8988T (cell line): ENCODE measurements at places on chromosomes 2 and 18.

- DNase-seq = peak; percentile 26
Observed at GRCh38 chr2:240922245-240922981, 16.3 kb downstream of the CROCC2 start.

- DNase-seq = no peak
Observed at GRCh38 chr2:235091983-235092382, 140.2 kb downstream of the SH3BP4 start.

- DNase-seq = no peak
Observed at GRCh38 chr2:189128970-189129369, 50.6 kb downstream of the COL5A2 start.

- no peak for DNase-seq
Observed at GRCh38 chr2:47485751-47486300, 82.9 kb downstream of the MSH2 start.

GRCh38 chr2:31483246-31483645, 68.7 kb upstream of the XDH start:
- DNase-seq = no peak

DNA sequence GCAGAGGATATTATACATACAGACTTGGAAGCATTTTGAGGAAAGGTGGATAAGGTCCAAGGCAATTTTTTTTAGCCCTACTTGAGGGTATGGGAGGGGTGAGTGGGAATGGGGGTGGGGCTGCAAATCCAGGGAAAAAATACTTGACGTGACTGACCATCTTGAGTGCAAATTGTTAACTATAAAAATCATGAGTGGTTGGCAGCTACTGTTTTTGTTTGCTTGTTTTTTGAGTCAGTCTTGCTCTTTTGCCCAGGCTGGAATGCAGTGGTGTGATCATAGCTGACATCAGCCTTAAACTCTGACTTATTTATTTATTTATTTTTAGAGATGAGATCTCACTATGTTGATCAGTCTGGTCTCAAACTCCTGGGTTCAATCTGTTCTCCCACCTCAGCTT, 458.8 kb downstream of the PIK3C3 start:
- no peak for DNase-seq

DNA sequence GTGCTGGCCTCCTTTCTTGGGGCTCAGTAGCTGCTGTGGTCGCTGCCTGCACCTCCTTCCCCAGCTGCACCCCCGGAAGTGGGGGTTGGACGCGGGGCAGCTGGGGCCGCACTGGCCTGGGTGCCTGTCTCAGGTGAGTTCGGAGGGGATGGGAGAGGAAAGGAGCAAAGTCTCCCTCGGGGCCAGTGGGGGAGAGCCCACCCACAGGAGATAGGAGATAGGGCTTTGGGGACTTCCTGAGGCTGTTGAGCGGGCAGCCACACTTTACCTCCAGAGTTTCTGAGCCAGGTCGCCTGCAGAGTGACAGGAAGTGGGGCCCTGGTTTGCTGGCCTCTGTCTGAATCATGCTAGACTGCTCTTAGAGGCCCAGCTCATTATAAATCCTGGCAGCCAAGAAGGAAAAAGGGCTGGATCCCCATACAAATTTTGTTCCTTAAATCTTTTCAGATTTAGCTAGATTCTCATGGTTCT, 8.1 kb downstream of the MBP start:
- no peak for DNase-seq

DNA sequence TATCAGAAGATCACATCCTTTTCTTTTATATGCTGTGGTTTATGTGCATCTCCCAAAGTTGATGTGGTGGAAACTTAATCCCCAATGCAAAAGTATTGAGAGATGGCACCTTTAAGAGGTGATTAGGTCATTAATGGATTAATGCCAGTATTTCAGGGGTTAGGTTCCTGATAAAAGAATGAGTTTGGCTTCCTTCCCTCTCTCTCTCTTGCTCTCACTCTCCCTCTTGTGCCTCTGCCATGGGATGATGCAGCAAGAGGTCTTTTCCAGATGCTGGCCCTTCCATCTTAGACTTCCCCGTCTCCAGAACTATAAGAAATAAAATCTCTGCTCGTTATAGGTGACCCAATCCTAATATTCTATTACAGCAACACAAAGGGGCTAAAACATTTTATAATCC, 85.0 kb downstream of the TTC27 start:
- DNase-seq = no peak

DNA sequence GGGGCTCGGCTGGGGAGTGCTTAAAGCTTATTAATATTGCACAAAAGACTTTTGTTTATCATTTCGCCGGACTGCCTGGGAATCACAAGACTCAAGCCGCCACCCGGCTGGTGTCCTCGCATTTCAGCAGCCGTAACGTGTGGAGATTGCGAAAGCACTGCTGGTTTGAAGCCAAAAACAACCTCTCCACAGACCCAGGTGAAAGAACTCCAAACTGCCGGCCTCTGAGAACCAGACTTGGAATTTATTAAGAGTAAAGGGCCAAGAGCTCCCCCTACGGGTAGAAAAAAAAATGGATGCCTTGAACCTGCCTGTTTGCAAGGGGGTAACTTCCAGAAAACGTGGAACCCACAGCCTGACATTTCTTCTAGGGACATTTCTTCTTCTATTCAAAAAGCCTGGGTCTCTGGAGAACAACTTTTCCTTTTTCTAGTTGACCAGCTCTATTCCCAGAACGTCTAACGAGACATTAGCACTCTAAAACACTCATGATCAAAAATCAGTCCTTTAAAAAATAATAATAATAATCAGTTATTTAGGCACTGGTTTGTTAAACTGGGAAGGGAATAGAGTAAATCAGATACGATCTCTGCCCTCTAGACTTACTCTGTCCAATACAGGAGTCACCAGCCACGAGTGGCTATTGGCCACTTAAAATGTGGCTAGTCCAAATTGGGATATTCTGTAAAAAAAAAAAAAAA, 216.3 kb downstream of the C1D start:
- DNase-seq = peak; percentile 34

- DNase-seq = no peak
Observed at GRCh38 chr2:184938221-184938985, 340.1 kb downstream of the ZNF804A start.

- DNase-seq = no peak
Observed at GRCh38 chr2:38398739-38399138, 21.7 kb upstream of the ATL2 start.

DNA sequence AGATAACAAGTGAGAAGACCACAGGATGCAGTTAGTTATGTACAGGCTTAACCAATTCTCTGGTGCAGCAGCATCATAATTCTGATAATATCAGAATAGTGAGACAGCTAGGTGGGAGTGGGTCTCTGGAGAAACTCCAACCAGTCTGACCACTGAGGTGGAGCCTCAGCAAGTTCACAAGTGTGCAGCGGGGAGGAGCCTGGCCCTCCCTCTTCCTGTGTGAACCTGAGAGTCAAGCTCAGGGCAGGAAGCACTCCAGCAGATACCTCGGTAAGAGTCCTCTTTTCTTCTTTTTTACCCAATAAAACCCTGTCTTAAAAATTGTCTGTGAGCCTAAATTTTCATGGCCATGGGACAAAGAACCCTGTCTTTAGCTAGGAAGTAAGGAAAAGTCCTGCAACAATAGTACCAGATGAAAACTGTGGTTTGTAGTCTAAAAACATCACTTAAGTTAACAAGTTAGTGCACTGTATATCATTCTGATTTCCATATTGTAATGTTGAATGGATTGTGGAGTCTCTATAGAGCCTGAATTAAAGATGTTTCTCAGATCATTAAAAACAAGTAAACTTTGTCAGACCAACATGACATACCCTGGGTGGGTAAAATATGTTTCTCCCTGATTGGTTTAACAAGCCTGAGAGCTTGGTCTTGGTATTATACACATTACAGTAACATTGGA, 370.8 kb downstream of the TMEM182 start:
- no peak for DNase-seq

DNA sequence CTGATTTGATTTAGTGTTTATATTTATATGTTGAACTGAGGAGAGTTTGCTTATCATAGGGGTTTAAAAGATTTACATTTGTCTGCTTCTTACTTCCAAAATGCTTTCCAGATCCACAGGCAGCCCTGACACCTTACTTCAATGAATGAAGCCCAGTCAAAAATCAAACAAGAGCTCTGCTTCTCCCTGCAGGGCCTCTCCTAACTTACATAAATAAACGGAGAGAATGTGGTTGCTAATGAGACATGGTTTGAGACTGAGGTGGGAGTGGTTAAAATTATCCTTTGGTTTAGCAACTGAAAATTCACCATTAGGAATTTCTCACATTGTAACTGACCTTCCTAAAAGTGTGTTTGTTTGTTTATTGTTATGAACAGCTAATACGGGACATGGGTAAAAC, 612.3 kb upstream of the FANCL start:
- no peak for DNase-seq
